RPMI8226 (cell line): ENCODE measurements at places on chromosomes 6 and 20.
A peak's percentile ranks its signal among the peaks of the same experiment; 100 is the strongest.

GRCh38 chr6:72424476-72424875 is 197.4 kb upstream of the KCNQ5 start:
- DNase-seq, result no peak

DNA sequence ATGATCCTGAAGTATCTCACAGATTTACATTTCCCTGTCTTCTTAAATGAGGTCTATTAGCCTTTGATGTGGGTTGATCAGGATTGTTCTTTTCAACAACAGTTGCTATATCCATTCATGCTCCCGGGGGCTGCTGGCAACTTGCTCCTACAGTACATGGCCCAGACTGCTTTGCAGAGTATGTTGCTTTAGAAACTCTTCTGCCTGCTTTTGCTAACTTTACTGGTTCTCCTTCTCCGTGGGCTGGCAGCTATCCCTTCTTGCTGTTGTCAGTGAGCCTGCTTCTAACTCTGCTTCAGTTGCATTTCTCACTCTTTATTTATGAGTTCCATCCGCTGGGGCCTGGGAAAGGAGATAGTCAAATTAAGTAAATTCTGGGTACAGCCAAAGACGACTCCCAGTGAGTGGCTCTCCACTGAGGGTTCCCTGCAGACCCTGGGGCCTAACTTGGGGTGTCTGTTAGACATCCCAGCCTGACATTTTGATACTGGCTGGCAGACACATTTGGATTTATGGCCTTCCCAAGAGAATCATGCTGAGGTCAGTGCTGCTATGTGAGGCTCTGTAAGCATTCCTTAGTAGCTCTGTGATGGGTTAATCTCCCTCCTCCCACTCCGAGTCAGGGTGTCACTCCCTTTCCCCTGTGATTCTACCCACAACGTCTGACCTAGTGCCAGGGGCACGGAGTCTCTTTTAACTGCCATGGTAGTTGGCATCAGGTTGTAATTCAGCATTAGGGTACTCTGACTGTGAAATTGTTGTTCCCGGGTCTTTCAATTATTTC is 73.6 kb downstream of the SLX4IP start:
- peak; percentile 5 for DNase-seq

DNA sequence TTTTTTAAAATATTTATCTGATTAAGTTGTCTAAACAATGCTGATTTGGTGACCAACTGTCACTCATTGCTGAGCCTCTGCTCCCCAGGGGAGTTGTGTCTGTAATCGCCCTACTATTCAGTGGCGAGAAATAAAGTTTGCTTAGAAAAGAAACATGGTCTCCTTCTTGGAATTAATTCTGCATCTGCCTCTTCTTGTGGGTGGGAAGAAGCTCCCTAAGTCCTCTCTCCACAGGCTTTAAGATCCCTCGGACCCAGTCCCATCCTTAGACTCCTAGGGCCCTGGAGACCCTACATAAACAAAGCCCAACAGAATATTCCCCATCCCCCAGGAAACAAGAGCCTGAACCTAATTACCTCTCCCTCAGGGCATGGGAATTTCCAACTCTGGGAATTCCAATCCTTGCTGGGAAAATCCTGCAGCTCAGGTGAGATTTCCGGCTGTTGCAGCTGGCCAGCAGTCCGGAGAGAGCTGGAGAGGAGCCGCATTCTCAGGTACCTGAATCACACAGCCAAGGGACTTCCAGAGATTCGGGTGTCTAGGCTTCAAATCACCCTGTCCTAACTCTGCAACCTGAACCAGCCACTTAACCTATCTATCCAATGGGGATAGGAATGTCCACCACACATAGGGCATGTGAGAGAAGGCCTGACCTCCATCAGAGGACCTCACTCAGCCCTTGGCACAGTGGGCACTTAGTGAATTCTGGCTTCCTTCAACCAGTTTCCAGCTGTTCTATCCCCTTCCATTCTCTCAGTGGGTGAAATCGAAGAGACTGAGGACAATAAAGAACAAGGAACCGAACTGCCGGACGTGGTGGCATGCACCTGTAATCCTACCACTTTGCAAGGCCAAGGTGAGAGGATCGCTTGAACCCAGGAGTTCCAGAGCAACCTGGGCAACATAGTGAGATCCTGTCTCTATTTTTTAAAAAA is 3.1 kb downstream of the TNF start:
- DNase-seq, result no peak

DNA sequence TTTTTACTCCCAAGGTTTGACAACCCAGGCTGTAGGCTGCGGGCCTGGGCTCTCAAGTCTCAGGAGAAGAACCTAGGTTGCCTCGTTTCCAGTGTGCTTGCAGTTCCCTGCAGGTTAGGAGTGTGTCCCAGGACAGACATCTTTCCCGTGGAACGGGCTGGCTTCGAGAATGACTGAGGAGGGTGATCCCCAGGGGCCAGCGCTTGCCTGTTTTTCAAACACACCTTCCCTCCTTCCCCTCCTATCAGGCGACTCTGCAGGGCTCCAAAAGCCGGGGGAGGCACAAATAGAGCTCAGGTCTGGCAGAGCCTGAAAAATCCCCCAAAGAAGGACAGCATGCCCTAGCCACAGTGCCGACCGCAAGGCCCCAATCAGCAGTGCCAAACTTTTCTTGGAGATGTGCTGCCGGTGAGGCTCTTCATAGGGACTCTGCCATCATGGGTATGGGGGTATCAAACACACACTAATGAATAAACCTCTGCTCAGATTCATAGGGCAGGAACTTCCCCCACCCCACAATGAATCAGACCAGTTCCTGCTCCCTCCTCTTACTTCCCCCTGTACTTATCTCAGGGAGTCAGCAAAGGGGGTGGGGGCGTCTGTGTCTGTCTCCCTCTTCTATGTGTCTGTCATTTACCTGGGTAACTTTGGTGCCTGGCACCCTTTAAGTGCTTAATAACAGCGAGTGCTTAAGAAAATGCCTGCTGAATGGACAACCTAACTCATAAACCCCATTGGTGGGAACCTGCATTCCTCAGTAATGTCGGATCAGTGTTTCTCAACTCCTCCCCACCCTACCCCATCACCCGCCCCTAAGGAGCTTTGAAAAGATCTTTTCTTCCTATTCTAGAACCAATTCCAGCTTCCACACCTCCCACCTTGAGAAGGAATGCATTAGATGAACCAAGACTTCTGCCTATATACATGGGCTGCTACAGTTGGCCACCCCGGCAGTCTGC is 1.6 kb downstream of the KCNG1 start:
- DNase-seq, result no peak

DNA sequence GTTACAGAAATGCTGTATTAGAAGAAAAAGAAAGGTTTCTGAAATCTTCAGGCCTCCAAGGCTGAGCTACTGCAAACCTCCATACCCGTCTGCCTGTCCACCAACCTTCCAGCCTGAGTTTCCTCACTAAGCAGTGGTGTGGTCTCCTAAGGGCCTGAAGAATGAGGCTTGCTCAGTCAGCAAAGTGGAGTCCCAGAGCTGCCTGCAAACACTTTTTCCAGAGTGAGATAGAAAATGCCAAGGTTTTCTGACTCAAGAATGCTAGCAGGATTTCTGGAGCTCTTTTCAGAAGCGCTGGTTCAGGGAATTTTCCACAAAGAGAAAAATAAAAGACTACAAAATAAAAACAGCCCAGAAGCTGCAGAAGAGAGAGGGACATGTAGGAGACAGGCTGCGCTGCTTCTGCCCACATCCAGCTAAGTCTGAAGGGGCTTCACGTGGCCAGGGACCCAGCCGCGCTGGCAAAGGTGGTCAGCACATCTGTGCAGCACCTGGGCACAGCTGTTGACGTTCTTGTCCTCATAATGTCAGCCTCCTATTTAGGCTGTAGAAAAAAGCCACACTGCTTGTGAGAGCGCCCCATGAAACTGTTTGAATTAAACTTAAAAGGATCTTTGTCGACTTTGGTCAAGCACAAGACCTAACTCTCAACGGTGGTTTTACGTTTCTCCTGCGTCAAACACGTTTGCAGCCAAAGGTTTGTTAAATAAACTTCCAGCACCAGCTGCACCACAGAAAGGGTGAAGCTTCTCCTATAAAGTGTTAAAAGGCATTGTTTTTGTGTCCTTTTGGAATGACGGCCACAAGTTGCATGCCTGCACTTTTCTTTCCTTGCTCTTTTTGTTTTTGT is 209.0 kb downstream of the THBS2 start:
- DNase-seq, result peak; percentile 31

DNA sequence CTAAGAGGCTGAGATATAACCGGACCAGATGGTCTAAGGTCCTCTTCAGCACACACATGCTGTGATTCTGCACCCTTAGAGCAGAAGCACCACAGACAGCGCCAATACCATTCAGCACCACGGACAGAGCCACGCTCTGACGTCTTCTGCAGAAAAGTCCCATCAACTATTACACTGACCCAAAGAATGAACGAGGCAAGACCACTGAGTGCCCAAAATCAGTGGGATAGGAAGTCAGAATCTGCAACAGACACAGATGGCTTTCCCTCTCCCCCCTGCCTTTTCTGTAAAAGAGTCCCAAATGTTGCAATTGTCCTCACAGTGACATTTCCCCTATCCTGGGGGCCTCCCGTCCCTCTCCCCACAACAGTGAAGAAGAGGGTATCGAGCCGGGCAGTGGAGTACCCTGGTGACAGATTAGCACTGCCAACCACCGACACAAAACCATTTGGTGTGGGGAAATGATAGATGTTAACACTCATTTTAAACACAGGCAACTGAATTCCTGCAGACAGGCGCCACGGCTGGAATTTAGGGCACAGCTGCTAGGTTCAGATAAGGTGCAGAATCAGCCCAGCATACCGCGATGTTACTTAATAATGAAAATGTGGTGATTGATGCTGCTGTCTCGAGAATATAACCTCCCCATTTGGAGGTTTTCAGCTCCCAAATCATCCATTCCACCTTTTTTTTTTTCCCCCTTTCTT is 66.6 kb upstream of the CTNNBL1 start:
- peak; percentile 76 for DNase-seq

GRCh38 chr6:151096691-151097606 is 142.8 kb upstream of the AKAP12 start:
- DNase-seq, result no peak

DNA sequence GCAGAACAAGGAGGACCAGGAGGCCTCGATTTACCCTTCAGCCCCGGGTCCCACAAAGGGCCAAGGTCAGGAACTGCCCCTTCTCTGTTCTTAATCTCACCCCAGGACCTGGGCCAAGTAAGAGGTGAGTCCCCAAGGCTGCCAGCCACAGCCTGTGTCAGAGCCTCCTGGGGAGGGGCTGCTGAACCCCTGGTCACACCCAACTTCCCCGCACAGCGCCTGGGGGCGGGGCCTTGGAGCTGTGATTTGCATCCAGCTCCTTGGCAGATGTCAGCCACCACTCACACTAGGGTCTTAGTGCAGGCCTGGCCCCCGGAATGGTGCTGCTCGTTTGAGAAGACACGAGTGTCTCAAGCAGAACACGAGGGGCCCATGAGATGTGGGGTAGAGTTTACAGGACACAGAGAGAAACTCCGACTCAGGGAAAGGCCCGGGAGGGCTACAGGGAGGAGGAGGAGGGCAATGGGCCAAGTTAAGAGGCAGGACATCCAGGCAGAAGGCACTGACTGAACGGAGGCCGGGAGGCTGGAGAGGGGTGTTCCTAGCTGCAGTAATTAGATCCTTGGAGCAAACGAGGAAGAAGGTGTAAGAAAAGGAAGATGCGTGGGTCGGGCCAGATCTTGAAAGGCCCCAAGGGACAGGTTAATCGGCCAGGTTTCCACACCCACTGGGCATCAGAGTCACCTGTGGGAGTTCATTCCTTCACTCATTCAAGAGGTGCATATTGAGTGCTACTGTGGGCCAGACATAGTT is 26.9 kb downstream of the ZBP1 start:
- peak; percentile 49 for DNase-seq

DNA sequence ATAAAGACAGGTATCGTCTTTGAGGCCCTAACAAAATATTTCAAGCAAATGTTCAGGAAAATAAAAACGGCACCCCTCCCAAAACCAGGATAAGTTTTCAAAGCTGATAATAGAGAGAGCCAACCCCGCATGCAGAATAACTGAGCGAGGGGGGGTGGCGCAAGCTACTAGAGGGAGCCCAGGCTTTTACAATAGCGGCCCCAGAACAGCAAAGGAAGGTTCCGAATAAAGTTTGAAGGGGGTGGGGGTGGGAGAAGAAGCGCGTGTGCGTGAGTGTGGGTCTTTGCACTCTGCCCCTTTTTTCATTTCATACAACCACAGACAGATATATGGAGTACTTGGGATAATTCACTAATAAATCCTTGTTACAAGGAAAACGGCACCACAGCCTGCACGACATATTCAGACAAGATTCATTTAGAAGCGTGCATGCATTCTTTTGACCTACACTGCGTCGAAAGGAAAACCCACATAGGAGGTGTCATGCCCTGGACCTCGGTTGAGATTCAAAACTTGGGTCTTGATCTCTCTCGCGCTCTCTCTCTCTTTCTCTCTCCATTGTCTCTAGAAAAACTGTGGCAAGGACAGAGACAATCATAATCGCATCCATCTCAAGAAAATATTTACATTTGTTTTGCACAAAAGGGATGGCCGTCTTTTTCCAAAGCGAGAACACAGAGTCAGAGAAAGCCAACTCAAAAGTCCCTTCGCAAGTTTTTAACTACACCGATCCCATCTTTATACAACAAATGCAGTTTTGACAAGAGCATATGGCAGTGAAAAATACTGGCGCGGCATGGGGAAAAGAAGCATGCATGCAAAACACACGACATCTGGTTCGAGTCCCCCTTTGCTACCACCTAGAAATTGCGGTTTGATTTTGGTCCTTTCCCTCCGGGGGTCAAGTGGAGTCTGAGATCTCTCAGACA is 1.6 kb downstream of the OLIG3 start:
- DNase-seq, result no peak

DNA sequence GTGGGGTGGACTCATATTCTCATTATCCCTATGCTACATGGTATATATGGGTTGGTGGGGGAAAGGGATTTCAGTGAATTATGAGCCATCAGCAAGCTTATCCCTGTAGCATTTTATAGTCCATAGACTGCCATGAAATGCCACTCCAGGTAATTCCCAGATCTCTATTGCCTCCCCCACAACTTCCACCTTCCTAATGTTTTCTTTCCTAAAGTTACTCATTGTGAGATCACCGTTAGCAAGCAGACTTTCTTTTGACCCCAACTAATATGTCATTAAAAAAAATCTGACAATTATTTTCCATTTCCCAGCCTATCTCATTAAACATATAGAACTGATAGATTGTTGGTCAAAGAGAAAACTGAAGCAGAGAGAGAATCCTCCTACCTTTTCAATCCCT is 40.7 kb upstream of the TBX18 start:
- no peak for DNase-seq

DNA sequence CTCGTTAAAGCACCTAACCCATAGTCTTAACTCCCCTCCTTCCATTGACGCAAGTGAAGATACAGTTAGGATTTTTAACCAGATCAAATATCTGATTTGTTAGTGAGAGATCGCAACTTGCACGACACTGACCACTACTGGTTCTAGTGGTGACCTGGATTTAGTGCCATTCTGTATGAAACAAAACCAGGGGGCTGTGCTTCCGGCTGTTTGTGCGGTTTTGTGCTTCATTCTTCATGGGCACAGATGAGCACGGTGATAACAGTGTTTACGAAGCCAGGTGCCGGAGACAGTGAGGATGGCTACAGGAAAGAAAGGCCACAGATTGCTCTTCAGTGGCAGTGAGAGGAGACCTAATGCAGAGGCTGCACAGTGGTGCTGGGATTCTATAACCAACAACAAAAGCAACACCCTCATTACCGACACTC is 75.5 kb downstream of the NOL4L start:
- peak; percentile 44 for DNase-seq

- DNase-seq, result no peak
Observed at GRCh38 chr6:149095842-149096241, 221.7 kb upstream of the TAB2 start.

- peak; percentile 56 for DNase-seq
Observed at GRCh38 chr20:4227085-4227821, 211.9 kb upstream of the RNF24 start.
